GM04504 (cell line): ENCODE measurements at places on chromosomes 4 and X.

- no peak for DNase-seq
Observed at GRCh38 chr4:56128213-56128612, 179.5 kb downstream of the CEP135 start.

GRCh38 chr4:84847978-84848377 is 118.5 kb downstream of the WDFY3 start:
- DNase-seq: no peak

GRCh38 chrX:13219991-13220764 is 99.7 kb downstream of the ATXN3L start:
- DNase-seq: no peak

GRCh38 chr4:169047956-169048355 is 37.9 kb upstream of the CBR4 start:
- DNase-seq: no peak

- no peak for DNase-seq
Observed at GRCh38 chr4:16171831-16172230, 54.4 kb downstream of the TAPT1 start.

DNA sequence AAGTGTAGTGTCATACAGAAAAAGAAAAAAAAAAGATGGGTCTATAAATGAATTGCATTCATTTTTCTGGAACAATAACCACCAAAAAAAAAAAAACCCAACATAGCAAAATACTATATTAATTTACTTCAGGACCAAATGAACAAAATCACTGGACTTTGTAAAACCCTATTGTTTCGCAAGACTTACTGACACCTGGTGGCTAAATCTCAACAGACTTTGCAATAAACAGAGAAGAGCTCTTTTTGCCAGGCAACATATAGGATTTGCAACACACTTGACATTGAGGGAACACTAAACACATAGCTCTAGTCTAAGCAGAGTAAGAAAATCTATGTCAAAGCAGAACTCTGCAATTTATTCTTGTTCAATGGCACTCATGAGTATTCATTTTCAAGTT is 990.2 kb downstream of the STPG2 start:
- no peak for DNase-seq

- peak; percentile 40 for DNase-seq
Observed at GRCh38 chr4:6953751-6954380, 44.2 kb downstream of the TBC1D14 start.

DNA sequence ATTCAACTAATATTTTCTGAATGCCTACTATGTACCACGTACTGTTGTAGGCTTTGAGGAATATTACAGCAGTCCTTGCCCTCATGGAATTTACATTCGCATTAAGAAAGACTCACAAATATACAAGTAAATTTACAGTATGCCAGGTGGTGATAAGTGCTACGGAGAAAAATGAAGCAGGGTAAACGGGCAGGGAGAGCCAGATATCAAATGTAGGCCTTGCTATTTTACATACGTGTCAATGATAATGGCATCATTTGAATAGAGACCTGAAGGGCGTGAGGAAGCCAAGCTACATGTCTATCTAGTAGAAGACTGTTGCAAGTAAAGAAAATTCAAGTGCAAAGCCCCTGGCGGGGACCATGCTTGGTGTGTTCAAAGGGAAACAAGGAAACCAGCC is 65.2 kb downstream of the AMMECR1 start:
- no peak for DNase-seq

DNA sequence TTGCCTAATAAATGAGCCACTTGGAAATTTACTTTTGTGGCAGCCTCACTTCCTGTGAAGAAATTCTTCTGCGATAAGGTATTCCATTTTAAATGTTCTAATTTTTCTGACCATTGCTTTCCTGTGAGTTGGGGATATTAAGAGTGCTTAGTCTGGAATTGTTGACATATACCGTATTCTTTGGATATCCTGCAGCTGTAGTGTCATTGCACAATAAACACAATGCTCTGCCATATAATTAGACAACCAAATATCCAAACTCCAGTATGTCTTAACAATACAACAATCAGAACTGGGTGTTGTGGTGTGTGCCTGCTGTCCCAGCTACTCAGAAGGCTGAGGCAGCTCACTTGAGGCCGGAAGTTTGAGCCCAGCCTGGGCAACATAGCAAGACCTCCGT is 99.4 kb downstream of the LUZP4 start:
- DNase-seq: no peak

GRCh38 chrX:48754238-48754637 is 7.3 kb upstream of the GLOD5 start:
- no peak for DNase-seq

GRCh38 chr4:63678358-63678931 is 730.8 kb downstream of the TECRL start:
- no peak for DNase-seq

DNA sequence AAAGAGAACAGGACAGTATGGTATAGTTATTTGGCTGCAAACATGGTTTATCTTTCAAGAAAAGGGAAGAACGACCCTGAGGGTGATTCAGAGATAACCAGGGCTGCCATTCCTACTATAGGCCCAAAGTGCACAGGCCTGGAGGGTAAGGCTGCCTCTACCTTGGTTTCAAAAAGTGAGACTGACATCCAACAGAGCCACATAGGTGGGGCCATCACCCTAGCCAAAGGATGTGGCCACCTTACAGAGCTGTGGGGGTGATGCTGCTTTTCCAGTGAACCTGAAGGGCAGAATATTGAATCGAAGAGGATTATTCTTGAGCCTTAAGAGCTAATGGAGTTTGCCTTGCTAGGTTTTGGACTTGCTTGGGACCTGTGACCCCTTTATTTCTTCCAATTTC is 15.7 kb downstream of the SH2D1A start:
- no peak for DNase-seq

DNA sequence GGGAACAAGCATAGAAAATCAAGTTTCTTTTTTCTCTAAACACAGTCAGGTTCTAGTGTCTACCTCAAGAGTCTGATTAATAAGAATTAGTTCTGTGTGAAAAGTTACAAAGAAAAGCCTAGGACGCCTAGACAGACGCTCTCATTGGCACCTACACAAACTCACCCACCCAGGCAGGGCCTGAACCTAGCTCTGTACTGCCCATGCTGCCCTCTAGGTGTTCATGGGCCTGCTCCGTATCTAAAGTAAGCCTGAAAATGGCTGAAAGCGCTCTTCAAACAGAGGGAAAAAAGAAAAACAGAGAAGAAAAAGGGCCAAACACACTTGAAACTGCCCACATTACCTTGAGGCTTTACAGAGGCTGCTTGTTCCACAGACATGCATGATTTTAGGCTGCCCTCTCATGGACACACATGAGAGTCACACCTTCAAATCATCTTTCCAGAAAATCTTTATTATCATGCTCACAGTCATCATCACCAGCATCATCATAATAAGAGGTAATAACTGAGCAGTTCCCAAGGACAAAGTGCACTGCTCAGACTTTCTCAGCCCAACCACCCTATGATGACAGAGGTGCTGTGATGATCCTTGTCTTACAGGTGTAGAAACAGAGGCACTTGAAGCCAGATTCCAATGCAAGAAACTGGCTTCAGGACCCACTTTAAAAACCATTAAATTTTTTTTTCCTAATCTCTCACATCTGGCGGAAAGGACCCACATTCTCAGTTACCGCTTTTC is 49.6 kb downstream of the MAP7D2 start:
- DNase-seq: no peak

GRCh38 chr4:121738780-121739535 is 26.0 kb downstream of the SMIM43 start:
- no peak for DNase-seq

GRCh38 chrX:12701628-12702027 is 89.6 kb upstream of the PRPS2 start:
- DNase-seq: peak; percentile 17
